Sciatic nerve (tissue), 2 donors: ENCODE measurements at places on chromosomes 4 and X.

GRCh38 chrX:22652596-22652995 is 347.2 kb upstream of the DDX53 start:
- DNase-seq, result no peak

DNA sequence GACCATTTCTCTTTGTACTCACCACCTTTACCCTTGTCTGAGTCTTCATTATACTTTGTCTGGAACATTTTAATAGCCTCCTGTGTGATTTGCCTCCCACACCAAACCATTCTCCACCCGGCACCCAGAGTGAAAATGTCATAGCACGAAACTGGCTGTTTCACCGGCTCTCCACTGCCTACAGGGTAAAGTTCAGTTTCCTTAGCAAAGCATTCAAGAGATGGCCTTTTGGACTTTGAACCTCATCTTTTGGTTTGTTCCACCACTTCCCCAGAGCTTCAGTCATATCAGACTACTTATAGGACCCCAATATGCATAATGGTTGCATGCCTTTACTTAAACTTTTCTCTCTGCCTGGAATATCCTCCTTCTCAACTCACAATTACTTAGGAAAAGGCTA is 38.3 kb downstream of the RAP2C start:
- DNase-seq, result no peak

DNA sequence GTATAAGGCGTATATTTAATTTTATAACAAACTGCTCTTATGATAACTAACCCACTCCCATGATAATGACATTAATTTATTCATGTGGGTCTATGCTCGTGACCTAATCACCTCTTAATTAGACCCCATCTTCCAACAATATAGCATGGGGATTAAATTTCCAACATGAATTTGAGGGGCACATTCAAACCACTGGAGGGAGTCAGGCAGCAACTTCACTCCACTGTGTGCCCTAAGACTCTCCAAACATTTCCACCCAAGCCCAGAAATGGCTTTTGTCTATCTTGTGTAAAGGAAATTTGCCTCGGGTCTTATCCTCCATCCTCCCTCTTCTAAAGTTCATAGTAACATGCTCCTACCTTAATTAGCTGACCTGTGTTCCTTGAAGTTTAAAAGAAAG is 616.1 kb upstream of the CPEB2 start:
- no peak for DNase-seq

DNA sequence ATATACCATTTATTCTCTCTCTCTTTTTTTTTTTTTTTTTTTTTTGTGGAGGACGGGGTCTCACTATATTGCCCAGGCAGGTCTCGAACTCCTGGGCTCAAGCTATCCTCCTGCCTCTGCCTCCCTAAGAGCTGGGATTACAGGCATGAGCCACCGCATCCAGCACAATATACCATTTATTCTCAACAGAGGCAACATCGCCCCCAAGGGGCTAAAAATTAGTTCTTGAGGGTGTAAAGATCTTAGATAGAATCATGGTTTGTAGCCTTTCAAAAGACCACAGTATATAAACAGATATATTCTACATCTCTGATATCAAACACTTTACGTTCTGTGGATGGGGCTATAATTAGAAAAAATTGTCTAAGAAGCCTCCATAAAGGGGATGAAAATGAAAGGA is 39.8 kb upstream of the TCEAL2 start:
- no peak for DNase-seq

GRCh38 chrX:133594156-133594555 is 178.9 kb upstream of the GPC4 start:
- no peak for DNase-seq

GRCh38 chr4:24917076-24917856 is 4.4 kb upstream of the CCDC149 start:
- no peak for DNase-seq

GRCh38 chrX:11558972-11559371 is 106.7 kb downstream of the ARHGAP6 start:
- no peak for DNase-seq

GRCh38 chr4:110224812-110225211 is 26.4 kb upstream of the ELOVL6 start:
- no peak for DNase-seq

DNA sequence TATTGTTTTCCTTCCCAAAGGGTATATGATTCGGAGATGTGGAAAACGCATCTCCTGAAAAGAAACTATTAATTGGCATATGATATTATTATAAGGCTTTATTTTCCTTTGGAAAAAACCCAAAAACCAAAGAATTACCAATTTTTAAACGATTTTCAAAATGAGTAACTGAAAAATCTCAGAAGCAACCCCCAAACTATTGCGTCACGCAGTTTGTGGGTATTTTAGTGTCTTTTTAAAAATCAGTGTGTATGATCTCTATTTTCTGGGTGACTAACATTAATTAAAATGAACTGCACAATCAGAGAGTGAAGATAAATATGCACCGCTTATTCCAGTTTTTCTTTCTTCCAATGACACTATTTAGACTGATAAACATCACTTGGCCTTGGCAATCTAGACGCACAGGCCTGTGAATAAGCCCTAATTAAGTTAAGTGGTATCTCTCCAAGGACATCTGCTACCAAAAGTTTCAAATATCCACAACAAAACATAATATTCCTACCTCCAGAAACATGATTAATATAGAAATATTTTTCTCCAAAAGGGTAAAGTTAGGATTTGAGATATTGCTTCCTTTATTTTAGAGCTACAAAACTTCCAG is 511.5 kb upstream of the FAM241A start:
- DNase-seq, result no peak

- no peak for DNase-seq
Observed at GRCh38 chr4:2716236-2716635, 39.9 kb downstream of the TNIP2 start.

DNA sequence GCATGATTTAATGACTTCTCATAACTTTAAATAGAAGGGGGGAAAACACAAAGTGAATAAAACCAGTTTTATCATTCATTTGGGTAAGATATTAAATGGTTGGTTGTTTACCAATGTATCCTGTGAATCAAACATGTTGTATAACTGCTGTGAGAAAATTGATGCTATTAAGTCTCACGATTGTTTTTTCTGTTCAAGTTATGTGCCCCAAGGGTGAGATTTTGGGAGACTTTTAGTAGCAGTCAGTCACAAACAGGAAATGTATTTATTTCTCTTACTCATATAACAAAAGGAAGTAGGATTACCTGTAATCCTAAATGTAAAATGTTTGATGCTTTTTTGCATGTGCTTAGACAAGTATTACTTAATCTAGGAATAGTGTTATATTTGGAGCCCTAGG is 39.2 kb downstream of the MTHFD2L start:
- no peak for DNase-seq

- no peak for DNase-seq
Observed at GRCh38 chr4:89221167-89221867, 86.3 kb downstream of the GPRIN3 start.

DNA sequence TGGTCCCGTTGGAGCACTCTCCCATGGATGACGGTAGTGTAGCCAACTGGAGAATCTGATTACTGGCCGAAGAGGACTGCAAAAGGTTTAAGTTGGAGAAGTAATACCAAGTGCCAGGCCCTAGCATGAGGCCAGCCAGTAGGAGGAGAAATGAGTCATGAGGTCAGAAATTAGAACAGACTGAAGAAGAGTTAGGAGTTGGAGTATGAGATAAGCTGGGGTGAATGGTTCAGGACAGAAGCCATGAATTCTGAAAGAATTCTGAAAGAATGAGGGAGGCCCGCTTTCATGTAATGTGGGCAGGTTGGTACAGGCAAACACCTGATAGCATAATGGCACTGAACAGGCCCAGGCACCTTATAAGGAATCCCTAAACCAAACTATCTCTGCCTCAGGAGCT is 18.4 kb upstream of the STK26 start:
- no peak for DNase-seq

DNA sequence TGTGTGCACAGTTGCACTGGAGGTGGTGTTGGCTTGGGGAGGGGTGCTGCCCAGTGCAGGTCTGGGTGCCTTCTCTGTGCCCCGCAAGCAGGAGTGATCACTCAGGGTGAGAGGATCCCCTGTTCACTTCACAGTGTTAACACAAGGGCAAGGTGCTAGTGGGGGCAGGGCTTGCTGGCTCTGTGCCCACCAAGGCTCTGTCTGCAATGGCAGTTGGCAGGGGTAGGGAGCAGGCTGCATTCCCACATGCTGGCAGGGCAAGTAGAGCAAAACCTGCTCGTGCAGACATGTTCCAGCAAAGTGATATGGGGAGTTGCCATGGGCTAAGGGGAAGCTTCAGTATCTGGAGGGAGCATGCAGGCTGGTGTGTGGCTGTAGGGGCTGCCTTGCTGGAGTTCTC is 428.0 kb downstream of the ZNF674 start:
- no peak for DNase-seq

- DNase-seq, result no peak
Observed at GRCh38 chr4:163171590-163171989, 4.9 kb upstream of the NAF1 start.

DNA sequence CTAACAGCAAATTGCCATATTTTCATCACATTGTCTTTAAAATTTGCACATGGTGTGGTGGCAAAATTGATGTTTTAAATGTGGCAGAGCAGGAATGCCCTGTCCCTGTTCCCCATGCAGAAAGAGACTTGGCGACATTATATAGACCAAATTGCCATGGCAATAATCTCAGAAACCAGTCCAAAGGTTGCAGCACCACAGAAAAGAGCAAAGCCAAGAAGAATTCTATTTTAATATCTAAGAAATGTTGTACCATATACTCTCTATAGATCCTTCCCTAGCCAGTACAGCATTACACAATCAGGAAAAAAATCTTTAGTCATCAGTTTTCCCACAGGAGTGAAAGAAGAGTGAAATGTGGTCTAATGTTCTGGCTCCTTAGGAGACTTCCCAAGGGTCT is 80.0 kb downstream of the UGT2B28 start:
- no peak for DNase-seq

- no peak for DNase-seq
Observed at GRCh38 chr4:65656008-65656407, 14.3 kb downstream of the EPHA5 start.

- no peak for DNase-seq
Observed at GRCh38 chrX:119398587-119398973, 556 bp upstream of the SLC25A43 start.

DNA sequence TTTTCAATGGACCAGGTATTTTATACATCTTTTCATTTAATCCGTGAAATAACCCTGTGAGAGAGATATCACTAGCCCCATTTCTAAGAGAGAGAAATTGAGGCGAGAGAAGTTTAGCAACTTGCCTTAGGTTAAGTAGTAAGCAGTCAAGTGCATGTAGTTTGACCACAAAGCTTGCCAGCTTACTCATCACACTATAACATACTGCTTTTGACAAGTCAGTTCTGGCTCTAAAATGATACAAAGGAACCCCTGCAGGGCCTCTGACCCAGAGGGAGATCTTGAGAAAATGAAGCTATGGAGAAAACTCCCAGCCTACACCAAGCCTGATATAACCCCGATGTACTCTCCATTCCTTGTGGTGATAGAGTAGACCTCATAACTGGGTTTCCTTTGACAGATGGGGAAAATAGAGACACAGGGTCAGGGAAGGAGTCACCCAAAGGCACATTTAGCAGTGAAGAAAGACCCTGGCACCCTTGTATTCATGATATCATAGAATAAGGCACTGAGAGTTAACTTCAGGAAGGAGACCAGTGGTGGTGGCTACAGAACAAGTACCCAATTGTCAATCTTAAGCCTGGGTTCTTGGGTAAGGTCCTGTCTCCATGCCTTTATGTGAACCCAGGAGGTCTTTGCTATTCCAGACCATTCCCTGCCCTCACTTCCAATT is 60.2 kb upstream of the MSN start:
- no peak for DNase-seq

GRCh38 chr4:155972098-155972497 is 18.4 kb upstream of the CTSO start:
- DNase-seq, result no peak

DNA sequence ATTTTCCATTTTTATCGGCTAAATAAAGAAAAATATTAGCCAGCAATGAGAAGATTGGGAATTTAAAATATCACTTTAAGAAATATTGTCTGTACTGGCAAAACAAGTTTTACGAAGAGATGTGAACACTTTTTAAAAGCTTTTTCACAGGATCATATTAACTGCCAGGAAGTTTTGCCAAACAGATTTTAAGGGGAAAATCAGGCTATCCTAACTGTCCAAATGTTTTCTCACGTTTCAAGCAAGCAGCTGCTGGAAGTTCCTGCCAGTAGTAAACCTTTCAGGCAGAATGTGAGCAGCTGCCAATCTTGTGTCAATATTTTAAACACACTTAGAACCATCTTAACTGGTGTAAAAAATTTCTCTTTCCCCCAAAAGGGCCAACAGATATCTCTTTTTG is 101.1 kb downstream of the ADGRL3 start:
- no peak for DNase-seq

DNA sequence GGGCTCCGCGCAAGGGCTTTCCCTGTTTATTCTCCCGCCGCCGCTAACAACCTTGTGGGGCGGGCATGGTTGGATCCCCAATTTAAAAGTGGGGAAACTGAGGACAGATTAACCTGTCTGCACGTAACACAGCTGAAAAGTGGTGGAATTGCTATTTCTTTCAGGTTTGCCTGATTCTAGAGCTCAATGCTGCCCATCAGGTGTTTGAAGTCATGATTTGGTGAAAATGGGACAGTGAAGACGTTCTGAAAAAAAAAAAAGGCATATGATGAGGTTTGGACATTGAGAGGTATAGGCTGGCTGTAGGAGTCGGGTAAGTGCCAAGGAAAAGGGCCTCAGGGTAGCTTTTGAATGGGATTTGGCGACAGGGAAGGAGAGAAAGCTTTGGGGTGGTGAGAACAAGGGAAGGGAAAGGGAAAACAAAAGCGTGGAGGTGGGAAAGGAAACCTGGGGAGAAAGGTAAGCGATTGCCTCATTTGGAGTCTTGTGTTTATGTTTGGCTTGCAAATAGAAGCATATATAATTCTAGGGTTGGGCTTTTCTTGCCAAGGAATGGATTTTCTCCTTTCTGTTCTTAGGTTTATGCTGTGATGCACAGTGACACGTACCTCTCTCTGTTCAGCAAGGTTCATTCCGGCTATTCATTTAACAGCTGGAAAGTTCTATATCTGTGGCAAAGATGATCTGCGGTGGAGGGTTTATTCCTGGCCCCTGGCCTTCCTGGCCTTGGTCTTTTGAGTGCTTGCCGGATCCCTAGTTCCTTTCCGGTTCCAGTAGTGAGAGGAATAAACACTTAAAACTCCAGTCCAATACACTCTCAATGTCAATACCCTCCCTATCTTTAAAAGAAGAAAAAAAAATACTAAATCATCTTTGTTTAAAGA is 2.4 kb upstream of the STIM2 start:
- no peak for DNase-seq

- DNase-seq, result no peak
Observed at GRCh38 chr4:25813448-25814106, 49.2 kb downstream of the SEL1L3 start.
